ENCODE measurements at places on chromosomes 12 and 14.

GRCh38 chr12:20505056-20505455, 136.7 kb downstream of the PDE3A start:
- DNase-seq: no peak

GRCh38 chr12:131008131-131008912, 54.6 kb downstream of the ADGRD1 start:
- no peak for DNase-seq

DNA sequence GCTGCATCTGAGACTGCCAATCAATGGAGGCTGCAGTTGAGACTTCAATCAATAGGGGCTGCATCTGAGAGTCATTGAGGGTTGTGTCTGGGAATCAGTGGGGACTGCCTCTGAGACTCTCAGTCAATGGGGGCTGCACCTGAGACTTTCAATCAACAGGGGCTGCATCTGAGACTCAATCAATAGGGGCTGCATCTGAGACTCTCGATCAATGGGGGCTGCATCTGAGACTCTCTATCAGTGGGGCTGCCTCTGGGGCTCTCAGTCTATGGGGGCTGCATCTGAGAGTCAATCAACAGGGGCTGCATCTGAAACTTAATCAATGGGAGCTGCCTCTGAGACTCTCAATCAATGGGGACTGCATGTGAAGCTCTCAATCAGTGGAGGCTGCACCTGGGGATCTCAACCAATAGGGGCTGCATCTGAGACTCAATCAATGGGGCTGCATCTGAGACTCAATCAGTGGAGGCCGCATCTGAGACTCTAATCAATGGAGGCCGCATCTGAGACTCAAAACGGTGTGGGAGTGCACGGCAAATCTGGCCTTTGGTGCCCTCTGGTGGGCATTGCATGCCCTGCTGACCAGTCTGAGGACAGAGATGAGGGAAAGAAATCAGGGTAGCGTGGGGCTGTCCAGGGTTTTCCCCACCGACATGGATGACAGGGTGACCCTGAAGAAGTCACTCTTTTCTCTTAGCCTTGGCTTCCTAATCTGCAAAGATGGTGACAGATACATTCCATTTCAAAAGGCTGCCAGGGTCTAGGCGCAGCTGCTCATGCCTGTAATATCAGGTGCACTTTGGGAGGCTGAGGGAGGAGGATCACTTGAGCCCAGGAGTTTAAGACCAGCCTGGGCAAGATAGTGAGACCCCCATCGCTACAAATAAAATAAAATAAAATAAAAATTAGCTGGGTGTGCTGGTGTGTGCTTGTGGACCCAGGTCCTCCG, 41.3 kb upstream of the EIF5 start:
- peak; percentile 61 for DNase-seq

- no peak for DNase-seq
Observed at GRCh38 chr14:80805136-80805535, 136.4 kb downstream of the CEP128 start.

DNA sequence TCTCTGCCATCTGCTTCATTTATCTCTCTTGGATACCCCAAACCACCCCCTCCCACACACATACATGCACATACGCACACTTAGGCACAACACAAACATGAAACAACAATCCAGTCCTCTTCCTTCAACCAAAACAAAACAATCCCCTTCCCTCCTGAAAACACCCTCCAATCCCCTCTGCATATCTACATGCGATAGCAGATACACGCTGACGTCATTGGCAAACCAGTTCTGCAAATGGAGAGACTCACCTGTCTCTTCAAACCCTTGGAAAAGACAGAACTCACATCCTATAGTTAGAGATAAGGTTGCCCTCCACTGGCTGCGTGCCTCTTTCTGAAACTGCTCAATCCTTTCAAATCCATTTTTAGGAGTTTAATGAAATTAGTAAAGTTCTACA, 37.2 kb upstream of the RMST start:
- DNase-seq: no peak

- no peak for DNase-seq
Observed at GRCh38 chr14:31336646-31337045, 83.7 kb downstream of the HEATR5A start.
